ENCODE measurements at places on chromosomes 11 and 22. TPM values are rescaled to one million over a fixed set of nuclear protein-coding genes. Genes with fewer than 3 reads are reported as not detected.
A peak's percentile ranks its signal among the peaks of the same experiment; 100 is the strongest.

Gene MYRF
- total RNA-seq = 47.5 TPM

- H3K27ac ChIP-seq = peak overlapping the region; percentile 85
- peak; percentile 59 for DNase-seq
- peaks cover 54% of the 10 kb centered on the region for H3K4me1 ChIP-seq
- no peaks in the 10 kb centered on the region for H3K36me3 ChIP-seq
- no peaks in the 10 kb centered on the region for H3K27me3 ChIP-seq
Observed at GRCh38 chr22:50473855-50474671, 772 bp downstream of the SBF1 start.

- no peak overlapping the region for H3K27ac ChIP-seq
- H3K36me3 ChIP-seq = no peaks in the 10 kb centered on the region
- H3K4me3 ChIP-seq = no peak overlapping the region
- DNase-seq = no peak
Observed at GRCh38 chr11:14370496-14370895, 11.5 kb upstream of the RRAS2 start.

- H3K27ac ChIP-seq = no peak overlapping the region
- no peak for DNase-seq
- no peaks in the 10 kb centered on the region for H3K27me3 ChIP-seq
- no peaks in the 10 kb centered on the region for H3K4me1 ChIP-seq
- H3K4me3 ChIP-seq = no peak overlapping the region
Observed at GRCh38 chr22:25950111-25950510, 208.1 kb downstream of the MYO18B start.

DNA sequence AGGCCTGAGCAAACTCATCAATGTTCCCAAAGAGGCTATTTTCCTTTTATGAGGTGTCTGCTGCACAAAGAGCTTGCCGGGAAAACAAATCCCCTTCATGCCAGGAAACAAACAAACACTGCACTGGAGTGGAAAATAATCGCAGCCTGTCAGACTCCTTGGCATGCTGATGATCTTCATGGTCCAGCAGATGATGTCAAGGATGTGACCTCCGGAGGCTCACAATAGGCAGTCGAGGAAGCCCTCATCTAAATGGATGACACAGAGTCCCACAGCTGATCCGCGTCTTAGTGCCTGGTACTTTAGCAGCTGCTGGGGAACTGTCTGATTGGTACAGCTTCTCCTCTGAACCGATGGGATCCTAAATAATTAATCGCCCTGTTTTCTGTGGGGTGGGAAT lies 187.6 kb downstream of the TENM4 start:
- H3K4me3 ChIP-seq = no peak overlapping the region
- H3K27ac ChIP-seq = no peak overlapping the region
- no peaks in the 10 kb centered on the region for H3K36me3 ChIP-seq
- no peaks in the 10 kb centered on the region for H3K27me3 ChIP-seq
- no peaks in the 10 kb centered on the region for H3K4me1 ChIP-seq

Gene RFPL1
- not detected for total RNA-seq

DNA sequence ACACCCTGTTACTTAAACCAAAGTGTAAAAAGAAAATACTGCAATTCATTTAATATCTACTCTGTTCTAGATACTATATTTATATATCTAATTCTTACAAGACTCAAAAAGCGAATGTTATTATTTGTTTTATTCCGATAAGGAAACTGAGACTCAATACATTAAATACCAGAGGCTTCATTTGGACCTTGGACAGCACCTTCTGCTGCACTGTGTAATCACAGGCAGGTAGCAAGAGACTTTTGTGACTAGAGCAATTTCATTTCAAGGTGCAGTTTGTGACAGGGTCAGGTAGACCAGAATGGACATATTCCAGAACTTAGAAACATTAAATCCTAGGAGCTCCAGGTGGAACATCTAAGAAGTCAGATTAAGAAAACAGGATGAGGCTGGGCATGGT lies 21.4 kb upstream of the DNAJB13 start:
- H3K27ac ChIP-seq = no peak overlapping the region
- DNase-seq = no peak
- H3K4me3 ChIP-seq = no peak overlapping the region
- H3K36me3 ChIP-seq = peaks cover 22% of the 10 kb centered on the region
- no peaks in the 10 kb centered on the region for H3K27me3 ChIP-seq
- no peaks in the 10 kb centered on the region for H3K4me1 ChIP-seq

Gene SLN
- 3.0 TPM for total RNA-seq

Data from body of pancreas (tissue), 4 donors.